ENCODE measurements at places on chromosomes 2 and 18. TPM values are rescaled to one million over a fixed set of nuclear protein-coding genes. Genes with fewer than 3 reads are reported as not detected.
A peak's percentile ranks its signal among the peaks of the same experiment; 100 is the strongest.

DNA sequence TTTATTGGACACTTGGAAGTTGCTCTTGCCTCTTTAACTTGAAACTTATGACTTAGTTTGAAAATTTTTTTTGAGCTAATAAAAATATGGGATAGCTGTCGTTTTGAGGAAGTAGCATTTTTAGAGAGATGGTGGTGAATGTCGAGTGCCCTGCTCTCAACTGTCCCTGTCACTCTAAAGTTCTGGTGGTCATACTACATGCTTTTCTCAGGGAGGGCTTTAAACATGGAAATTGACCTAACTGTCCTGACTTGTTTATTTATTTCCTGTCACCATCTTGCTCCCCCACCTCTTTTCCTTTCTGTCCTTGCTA, 16.0 kb downstream of the CEP192 start:
- no peak overlapping the region for H3K4me3 ChIP-seq
- DNase-seq: no peak
- H3K27me3 ChIP-seq: no peaks in the 10 kb centered on the region
- no peaks in the 10 kb centered on the region for H3K4me1 ChIP-seq

GRCh38 chr2:43269706-43270105, 43.3 kb upstream of the ZFP36L2 start:
- no peaks in the 10 kb centered on the region for H3K36me3 ChIP-seq
- H3K27me3 ChIP-seq: no peaks in the 10 kb centered on the region
- H3K4me1 ChIP-seq: no peaks in the 10 kb centered on the region
- H3K4me3 ChIP-seq: no peak overlapping the region
- no peak for DNase-seq

DNA sequence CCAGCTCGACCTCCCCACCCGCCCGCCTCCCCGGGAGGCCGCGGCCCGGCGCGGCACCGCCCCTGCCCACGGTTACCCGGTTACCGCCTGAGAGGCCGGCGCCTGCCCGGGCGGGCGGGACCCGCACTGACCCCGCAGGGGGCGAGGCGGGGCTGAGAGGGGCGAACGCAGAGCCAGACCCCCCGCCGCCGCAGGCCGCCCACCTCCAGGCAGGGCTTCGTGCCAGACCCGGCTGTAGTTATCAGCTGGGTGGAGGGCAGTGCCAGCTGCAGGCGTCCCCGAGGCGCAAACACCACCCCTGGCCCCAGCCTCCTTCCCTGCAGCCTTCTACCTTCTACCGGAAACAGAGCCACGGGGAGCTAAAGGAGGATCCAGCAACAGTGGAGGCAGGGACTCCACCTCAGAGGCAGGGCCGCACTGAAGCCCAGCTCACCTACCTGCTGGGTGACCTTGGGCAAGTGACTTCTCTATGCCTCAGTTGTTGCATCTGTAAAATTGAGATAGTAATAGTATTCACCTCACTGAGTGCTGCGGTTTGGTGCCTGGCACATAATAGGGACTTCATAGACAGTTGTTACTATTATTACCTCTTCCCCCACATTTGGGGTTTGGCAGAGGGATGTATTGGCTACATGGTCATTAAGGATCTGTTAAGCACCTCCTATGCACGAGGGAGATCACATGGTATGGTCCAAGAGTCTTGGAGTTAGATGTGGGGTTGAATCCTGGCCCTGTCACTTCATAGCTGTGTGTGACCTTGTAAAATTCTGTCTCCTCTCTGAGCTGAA, 231.6 kb upstream of the SMAD2 start:
- H3K4me3 ChIP-seq: peak overlapping the region; percentile 73
- H3K27me3 ChIP-seq: no peaks in the 10 kb centered on the region
- H3K27ac ChIP-seq: peak overlapping the region; percentile 64
- no peak for DNase-seq

- no peak for DNase-seq
- no peaks in the 10 kb centered on the region for H3K27me3 ChIP-seq
- H3K27ac ChIP-seq: no peak overlapping the region
- no peaks in the 10 kb centered on the region for H3K36me3 ChIP-seq
- H3K4me1 ChIP-seq: no peaks in the 10 kb centered on the region
These were observed 198.3 kb upstream of the HS6ST1 start for GRCh38 chr2:128516938-128517337.

DNA sequence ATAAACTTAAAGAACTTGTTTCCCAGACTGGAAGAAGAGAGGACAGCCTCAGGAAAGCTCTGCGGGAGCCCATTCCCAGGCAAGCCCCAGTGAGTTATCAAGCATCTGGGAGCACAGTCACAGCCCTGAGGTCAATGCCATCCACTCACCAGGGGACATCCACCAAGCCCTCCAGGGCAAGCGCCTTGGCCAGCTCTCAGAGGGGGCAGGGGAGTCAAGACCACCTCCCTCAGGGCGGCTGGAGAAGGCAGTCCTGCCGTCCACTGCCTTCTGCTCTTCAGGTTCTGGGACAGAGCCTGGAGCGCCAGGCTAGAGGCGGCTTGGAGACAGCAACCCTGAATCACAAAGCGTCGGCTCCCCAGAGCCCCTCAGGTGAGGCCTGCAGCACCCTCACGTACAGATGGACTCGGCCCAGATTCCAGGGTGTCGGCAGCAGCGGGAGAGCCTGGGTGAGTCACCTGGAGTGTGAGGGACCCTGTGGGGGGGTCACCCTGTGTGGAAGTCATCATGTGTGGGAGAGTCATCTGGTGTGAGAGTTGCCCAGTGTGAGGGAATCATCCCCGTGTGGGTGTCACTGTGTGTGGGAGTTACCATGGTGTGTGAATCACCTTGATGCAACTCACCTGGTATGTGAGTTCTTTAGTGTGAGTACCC, 100.9 kb upstream of the TEX51 start:
- no peak for DNase-seq
- H3K36me3 ChIP-seq: no peaks in the 10 kb centered on the region
- no peaks in the 10 kb centered on the region for H3K27me3 ChIP-seq

DNA sequence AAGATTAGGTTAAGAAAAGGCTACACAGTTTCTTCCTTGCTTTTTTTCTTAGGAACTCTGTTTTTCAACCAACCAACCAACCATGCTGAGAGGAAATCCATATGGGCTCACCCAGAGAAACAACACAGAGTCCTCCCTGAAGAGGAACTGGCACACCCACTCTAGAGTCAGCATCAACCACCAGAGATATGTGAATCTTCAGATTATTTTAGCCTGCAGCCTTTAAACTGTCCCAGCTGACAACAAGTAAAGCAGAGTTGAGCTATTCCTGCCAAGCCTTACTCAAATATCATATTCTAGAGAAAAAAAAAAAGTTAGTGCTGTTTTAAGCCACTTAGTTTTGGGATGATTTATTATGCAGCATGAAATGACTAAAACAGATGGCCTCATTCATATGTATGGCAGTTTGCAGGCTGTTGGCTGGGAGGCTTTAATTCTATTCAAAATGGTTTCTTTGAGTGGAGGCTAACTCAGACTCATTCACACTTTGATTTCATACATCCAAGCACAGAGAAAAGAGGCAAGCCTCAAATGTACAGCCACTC, 1637.7 kb upstream of the LRRTM1 start:
- no peak for DNase-seq
- H3K4me1 ChIP-seq: no peaks in the 10 kb centered on the region

Gene REG1B
- not detected for total RNA-seq

- no peaks in the 10 kb centered on the region for H3K4me1 ChIP-seq
- no peaks in the 10 kb centered on the region for H3K36me3 ChIP-seq
- no peak overlapping the region for H3K27ac ChIP-seq
- no peaks in the 10 kb centered on the region for H3K27me3 ChIP-seq
- DNase-seq: no peak
- no peak overlapping the region for H3K4me3 ChIP-seq
These were observed 686.5 kb upstream of the CDH2 start for GRCh38 chr18:28863396-28863795.

DNA sequence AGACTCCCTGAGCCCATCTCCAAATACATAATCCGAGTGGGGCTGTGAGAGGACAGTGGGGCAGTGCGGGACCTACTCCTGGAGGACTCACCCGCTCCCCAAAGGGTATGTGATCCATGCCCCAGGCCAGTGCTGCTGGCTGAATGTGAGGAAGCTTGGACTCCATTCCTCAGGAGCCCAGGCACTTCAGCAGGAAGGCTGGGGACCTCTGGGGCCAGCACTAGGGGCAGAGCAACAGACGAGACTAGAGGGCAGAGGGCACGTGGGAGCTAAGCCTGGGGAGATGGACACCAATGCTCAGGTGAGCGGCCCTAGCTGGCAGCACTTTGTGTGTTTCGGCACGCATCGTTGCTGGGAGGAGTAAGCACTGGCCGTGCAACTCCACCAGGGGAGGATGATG, 84.9 kb downstream of the MALT1 start:
- H3K4me3 ChIP-seq: no peak overlapping the region
- no peaks in the 10 kb centered on the region for H3K27me3 ChIP-seq
- H3K36me3 ChIP-seq: no peaks in the 10 kb centered on the region
- no peak overlapping the region for H3K27ac ChIP-seq

DNA sequence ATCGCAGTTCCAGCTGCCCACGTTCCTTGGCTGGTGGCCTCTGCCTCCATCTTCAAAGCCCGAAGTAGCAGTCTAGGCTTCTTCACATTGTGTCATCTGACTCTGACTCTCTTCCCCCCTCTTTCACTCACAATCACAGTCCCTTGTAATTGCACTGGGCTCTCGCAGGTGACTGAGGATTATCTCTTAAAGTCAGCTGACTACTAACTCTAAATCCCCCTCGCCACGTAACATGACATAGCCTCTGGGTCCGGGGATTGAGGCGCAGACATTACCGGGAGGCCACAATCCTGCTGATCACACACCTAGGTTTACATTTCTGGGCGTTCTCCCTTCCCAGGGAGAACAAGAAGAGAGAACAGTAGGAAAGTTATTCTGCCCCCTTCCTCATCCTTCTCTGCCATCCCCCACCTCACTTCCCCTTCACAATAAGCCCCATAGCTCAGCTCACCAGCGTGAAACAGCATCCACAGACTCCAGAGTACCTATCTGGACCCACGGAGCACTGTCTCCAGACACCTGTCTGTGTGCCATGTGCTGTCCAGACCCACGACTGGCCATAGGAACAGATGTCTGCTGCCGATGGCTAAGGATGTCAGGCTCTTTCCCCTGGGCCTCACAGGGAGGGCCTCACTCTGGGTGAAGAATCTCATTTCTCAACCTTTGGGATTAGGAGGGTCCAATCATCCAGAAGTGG, 64.3 kb upstream of the FZD7 start:
- no peaks in the 10 kb centered on the region for H3K4me1 ChIP-seq
- no peaks in the 10 kb centered on the region for H3K36me3 ChIP-seq
- DNase-seq: no peak
- no peaks in the 10 kb centered on the region for H3K27me3 ChIP-seq

DNA sequence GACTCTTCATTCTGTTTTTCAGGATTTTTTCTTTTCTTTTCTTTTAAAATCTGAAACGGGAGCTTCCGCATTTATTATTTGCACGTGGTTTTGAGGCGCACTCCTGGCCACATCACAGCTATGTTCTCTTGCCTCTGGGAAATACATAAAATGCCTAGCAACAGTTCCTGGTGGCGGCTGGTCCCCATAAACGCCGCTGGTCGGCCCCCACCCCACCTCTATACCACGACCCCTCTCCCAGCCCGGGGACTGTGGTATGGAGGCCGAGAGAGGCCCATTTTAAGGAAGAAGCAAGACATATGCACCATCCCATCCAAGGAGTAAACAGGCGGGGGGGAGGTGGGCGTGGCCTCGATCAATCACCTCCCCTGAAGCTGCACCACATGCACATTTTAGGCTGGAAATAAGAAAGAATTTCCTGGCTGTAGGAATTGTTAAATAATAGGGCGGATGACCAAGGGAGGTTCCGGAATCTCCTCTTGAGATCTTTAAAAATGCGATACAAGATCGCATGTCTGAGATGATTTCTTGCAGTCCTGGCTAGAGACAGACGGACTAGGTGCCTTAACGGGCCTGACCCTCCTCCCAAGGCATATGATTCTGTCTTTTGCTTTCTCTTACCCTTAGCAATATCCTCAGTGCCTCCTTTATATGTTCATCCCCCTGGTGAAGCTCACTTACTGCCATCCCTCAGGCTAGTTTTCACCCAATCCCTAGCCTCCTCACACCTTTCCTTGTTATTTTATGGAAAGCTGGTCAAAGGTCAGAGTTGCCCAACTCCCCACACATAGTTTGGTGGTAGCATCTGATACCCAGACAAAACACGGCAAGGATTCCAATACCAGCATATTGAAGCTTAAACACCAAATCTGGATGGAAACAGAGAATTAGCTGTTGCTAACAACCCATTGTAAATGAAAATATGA, 82.4 kb downstream of the BCL2 start:
- no peaks in the 10 kb centered on the region for H3K36me3 ChIP-seq
- H3K27ac ChIP-seq: peak overlapping the region; percentile 54
- H3K27me3 ChIP-seq: no peaks in the 10 kb centered on the region
- peaks cover 9% of the 10 kb centered on the region for H3K4me1 ChIP-seq
- H3K4me3 ChIP-seq: no peak overlapping the region

Gene DUSP2
- 1.7 TPM for total RNA-seq

DNA sequence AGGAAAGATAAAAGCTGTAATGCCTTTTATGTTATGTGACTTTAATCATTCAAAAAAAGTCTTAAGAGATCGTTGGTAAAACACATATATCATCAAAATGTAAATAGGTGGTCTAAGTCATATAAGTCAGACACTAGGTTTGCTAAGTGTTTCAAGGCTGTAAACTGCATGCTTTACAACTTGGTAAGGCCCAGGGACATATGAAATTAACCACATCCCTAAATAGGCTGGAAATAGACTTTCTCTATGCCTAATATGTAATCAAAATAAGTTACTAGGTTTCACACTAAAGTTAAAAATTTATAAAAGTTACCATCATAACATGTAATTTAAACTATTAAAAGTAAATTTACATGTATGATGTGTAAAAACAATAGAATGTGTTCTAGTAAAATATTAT, 946.3 kb upstream of the LRATD1 start:
- H3K27ac ChIP-seq: no peak overlapping the region
- no peak overlapping the region for H3K4me3 ChIP-seq
- H3K27me3 ChIP-seq: no peaks in the 10 kb centered on the region
- H3K4me1 ChIP-seq: no peaks in the 10 kb centered on the region

DNA sequence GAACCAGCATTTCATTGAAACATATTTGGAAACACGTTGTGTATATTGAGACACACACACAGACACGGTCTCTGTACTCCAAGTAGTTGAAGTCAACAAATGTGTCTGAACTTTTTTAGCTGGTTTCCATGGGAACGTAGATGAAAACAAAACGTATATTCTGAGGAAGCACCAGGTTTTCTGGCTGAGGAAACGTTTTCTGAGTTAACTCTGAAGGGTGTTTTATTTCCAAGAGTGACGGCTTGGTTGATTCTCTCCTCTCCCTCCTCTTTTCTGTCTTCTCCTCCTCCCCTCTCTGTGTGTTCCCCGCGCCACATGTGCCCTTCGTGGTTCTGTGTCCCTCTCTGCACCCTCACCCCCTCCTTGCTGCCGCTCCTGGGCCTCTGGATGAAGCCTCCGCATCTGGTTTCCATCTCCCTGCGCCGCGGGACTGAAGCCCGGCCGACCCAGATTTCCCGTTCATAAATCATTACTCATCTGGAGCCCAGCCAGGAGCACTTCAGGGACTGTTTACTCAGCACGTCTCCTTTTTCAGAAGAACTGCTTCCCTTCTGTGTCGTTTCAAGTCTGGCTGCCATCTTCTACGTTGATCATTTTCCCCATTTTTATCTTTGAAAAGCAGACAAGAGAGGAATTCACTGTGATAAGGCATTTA, 122.7 kb downstream of the COL6A3 start:
- H3K4me1 ChIP-seq: no peaks in the 10 kb centered on the region
- H3K27ac ChIP-seq: no peak overlapping the region
- H3K27me3 ChIP-seq: no peaks in the 10 kb centered on the region
- H3K36me3 ChIP-seq: no peaks in the 10 kb centered on the region
- H3K4me3 ChIP-seq: no peak overlapping the region

- no peaks in the 10 kb centered on the region for H3K27me3 ChIP-seq
- H3K36me3 ChIP-seq: no peaks in the 10 kb centered on the region
- no peaks in the 10 kb centered on the region for H3K4me1 ChIP-seq
- H3K27ac ChIP-seq: peak overlapping the region; percentile 78
These were observed 133.9 kb upstream of the CTAGE1 start for GRCh38 chr18:22551536-22552151.

Gene FAM124B
- total RNA-seq: 0.31 TPM

Data from right lobe of liver (tissue), 6 donors.